ENCODE measurements at places on chromosomes 2 and 18.

- no peak for DNase-seq
These were observed 48.1 kb upstream of the SLC35G4 start for GRCh38 chr18:11561293-11561692.

DNA sequence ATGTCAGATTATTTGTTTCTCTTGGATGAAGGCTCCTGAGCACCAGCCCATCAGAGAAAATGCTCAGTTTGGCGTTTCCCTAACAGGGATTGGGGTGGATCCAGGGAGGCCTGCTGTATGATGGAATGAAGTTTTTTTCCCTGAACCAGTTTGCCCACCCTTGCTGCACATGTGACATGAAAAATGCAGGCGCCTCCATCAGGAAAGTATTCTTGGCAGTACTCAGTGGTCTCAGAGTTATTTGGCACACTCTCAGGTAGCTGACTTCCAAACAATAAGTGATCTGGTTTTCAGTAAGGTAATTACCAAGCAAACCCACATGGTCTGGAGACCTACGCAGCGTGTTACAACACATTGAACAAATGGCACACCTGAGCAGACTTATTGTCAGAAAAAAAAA is 254.9 kb downstream of the PAX3 start:
- no peak for DNase-seq

GRCh38 chr18:23998820-23999219 is 15.7 kb upstream of the TTC39C start:
- DNase-seq = no peak

DNA sequence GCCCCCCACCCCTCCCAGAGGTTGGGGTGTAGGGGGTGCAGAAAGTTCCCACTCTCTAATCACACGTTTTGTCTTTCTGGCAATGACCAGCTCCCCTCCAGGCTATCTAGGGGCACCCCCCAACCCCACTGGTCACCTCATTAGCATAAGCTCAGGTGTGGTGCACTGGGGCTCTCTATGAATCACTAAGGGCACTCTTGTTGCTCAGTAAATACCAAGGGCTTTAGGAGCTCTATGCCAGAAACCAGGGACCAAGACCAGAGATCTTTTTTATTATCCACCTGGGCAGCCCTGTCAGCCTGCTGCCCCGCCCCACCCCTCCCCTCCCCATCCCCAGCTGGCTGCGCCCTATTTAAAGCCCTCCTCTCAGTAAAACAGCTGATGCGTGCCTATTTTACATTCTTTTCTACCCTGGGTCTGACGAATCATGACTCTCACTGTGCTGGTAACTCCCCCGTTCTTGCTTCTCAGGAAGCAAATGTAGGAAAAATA is 24.3 kb downstream of the NCK2 start:
- no peak for DNase-seq

DNA sequence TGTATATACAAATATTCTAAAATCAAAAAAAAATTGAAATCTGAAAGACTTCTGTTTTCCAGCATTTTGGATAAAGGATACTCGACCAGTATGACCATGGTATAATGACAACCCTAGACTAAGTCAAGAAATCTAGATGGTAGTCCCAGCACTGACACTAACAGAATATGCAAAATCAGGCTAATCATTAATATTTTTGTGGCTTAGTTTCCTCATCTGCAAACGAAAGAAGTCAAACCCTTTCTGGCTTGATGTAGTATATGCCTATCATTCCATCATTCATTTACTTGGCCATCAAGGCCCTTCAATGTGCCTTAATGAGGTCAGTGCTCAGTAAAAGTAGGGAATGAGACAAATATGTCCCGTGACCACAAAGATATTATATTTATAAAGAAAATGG is 83.5 kb downstream of the NCKAP5 start:
- no peak for DNase-seq

- DNase-seq = no peak
These were observed 177.6 kb downstream of the ZNF521 start for GRCh38 chr18:25174324-25174723.

GRCh38 chr2:161063946-161064306 is 96.3 kb upstream of the TANK start:
- DNase-seq = no peak

- DNase-seq = no peak
These were observed 16.2 kb downstream of the AFF3 start for GRCh38 chr2:100126201-100126600.

DNA sequence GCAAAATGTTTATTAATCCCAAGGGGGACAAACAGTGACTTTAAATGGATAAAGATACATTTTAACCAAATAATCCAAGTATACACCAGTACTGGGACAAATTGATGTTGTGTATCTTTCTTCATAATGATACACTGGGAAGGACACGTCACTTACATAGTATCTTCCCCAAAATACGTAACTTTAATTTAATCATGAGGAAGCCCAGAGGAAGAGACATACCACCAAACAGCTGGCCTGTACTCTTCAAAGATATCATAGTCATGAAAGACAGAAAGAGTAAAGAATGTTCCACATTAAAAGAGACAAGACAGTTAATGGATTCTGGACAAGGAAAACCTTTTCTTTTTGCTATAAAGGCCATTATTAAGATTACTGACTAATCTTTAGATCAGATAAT is 37.1 kb downstream of the AGFG1 start:
- no peak for DNase-seq

DNA sequence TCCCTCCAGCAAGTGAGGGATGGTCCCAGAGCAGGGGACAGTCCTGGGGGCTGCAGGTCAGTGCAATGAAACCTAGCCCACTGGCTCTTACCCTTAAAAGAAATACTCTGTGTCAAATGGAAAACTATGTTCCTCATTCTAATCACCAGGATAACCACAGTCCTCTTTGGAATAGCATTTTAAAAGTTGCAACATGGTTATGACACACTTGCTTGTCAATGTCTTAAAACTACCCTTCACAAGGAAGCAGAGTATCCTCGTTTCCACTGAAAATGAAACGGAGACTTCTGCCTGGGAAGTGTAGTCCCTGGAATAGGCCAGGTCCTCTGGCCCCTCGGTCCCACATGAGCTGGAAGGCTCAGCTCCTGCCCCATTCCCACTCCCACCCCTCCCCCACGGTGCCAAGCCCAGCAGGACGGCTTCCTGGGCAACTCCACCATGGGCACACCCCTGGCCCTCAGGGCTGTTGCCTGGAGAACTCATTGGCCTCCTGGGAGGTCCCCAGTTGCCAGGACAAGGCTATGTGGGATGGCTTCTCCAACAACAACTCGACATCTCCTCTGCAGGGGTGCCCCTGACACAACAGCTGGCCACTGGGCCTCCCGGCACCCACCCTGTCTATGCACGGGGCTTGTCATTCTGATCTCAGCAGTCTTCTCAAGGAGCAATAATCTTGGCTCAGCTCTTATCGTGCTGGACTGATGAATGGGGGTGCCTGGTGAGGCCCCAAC is 38.3 kb upstream of the ST3GAL5 start:
- no peak for DNase-seq

GRCh38 chr2:196515051-196515450 is 124.5 kb upstream of the CCDC150 start:
- DNase-seq = no peak

- no peak for DNase-seq
These were observed 155.8 kb upstream of the ERBB4 start for GRCh38 chr2:212694398-212694797.

GRCh38 chr2:74548900-74549826 is 4.6 kb downstream of the LOXL3 start:
- DNase-seq = no peak

- no peak for DNase-seq
These were observed 74.7 kb upstream of the RAB6C start for GRCh38 chr2:129904532-129905446.

- no peak for DNase-seq
These were observed 168.3 kb downstream of the UXS1 start for GRCh38 chr2:106025796-106026195.

GRCh38 chr2:186486651-186487647 is 889 bp downstream of the ZC3H15 start:
- no peak for DNase-seq

DNA sequence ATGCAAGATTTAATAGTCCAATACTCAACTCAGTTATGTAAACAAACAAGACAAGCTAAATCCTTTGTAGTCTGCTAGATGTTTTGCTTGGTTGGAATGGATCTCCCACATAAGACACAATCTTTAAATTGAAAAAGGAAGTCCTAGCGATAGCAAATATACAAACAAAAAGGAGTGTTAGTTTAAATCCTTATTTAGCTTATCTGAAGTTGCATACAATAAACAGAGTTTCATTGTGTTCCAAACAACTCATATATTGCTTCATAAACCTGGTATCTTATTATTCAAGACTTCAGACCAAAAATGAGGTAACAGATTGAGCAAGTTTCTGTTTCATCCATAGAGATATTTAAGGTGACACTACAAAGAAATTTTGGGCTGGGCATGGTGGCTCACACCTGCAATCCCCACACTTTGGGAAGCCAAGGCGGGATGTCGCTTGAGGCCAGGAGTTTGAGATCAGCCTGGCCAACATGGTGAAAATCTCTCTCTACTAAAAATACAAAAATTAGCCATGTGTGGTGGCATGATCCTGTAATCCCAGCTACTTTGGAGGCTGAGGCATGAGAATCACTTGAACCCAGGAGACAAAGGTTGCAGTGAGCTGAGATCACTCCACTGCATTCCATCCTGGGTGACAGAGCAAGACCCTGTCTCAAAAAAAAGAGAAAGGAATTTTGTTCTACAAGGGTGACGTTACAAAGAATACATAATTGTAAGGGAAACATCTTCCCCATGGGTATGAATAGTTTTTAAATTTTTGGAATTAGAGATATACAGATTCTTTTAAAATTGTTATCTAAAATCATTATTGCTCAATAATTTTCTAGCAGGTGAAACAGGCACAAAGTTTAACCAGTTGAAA is 150.5 kb upstream of the L3MBTL4 start:
- DNase-seq = no peak

- DNase-seq = no peak
These were observed 20.3 kb downstream of the KCNK3 start for GRCh38 chr2:26712486-26713465.
